ENCODE measurements at places on chromosomes 6 and 20. TPM values are rescaled to one million over a fixed set of nuclear protein-coding genes. Genes with fewer than 3 reads are reported as not detected.

- H3K27me3 ChIP-seq, result no peaks in the 10 kb centered on the region
- H3K36me3 ChIP-seq, result peaks cover 29% of the 10 kb centered on the region
- H3K4me1 ChIP-seq, result peaks cover 11% of the 10 kb centered on the region
- no peak for DNase-seq
- H3K27ac ChIP-seq, result no peak overlapping the region
Measured at GRCh38 chr20:35018590-35019371, 63.1 kb downstream of the MYH7B start.

GRCh38 chr6:73341335-73341734 is 12.7 kb downstream of the DPPA5 start:
- no peaks in the 10 kb centered on the region for H3K4me1 ChIP-seq
- H3K36me3 ChIP-seq, result no peaks in the 10 kb centered on the region
- H3K4me3 ChIP-seq, result no peak overlapping the region
- H3K27me3 ChIP-seq, result no peaks in the 10 kb centered on the region
- DNase-seq, result no peak
- H3K27ac ChIP-seq, result no peak overlapping the region

Gene PRELID3B
- total RNA-seq, result 61.1 TPM

Gene CAP2
- 5.7 TPM for total RNA-seq

Gene MYH7B
- total RNA-seq, result 0.63 TPM
